ENCODE measurements at places on chromosomes 5 and 9.

- no peak for DNase-seq
Measured at GRCh38 chr5:156271569-156271968, 55.4 kb upstream of the SGCD start.

DNA sequence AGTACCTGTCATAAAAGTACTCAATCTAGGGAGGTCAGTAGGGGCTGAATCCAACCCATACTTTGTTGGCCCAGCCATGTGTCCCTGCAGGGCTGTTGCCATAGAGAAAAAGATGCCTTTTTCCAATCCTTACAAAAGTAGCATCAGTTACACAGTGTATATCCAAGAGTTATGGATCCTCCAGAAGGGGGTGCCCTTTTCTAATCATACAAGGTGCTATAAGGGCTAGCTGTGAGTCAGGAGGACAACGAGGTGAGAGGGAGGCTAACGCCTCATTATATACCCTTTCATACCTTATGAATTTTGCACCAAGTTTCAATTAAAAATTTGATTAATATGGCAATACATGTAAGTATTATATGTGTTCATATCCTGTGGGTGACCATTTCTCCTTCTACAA, 4.8 kb downstream of the KIAA0825 start:
- no peak for DNase-seq

DNA sequence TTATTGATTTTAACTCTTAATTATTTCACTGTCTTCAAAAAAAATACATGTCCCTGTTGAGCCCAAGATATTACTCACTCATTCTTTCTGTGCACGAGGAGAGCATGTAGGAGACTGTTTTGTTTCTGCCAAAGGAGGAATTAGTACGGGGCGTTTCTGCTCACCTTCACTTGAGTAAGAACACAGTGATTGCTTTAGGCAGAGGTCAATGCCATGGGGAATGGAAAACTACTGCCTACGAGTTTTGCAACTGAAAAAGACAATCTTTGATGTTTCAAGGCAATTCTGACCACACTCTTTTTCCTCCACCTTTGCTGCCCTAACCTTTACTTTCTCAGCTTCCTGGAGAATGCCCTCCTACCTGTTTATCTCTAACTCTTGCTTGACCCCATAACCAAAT, 109.4 kb downstream of the CCDC192 start:
- no peak for DNase-seq

- no peak for DNase-seq
Measured at GRCh38 chr9:109478051-109478563, 20.0 kb downstream of the PTPN3 start.

DNA sequence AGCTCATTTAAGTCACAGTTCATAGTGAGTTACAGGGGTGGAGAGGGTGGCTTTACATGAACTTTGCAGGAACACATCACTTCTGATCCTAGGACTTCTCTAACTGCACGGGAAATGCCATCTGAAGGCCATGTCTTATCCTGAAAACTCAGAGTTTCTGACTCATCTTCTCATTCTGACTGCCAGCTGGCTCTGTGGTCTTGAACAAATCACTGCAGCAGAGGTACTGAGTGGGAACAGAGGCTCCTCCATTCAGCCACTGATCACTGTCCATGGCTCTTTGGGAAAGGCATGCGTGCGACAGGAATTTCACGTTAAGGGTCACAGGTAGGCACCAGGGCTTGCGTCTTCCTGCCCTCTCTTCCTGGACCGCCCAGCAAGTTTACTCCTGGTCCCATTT, 114.6 kb upstream of the LRRTM2 start:
- DNase-seq = no peak

- DNase-seq = no peak
Measured at GRCh38 chr5:8577792-8578191, 708.8 kb downstream of the MTRR start.

DNA sequence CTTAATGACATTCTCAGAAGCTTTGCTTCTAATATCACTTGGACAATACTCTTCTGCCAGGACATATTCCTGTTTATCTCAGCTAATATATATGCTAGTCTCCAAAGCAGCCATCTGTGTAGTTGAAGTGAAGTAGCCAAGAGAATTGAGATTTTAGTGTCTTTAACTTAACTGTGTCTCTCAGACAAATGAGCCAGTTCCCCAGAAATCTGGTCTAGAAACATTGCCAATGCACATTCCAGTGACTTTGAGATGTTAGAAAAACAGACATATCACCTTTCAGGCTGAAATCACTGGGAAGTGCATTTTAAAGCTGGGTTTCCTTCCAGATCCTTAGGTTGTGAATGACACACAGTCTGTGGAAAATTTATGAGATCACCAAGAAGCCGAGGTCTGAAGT, 114.6 kb downstream of the MTX3 start:
- DNase-seq = no peak

DNA sequence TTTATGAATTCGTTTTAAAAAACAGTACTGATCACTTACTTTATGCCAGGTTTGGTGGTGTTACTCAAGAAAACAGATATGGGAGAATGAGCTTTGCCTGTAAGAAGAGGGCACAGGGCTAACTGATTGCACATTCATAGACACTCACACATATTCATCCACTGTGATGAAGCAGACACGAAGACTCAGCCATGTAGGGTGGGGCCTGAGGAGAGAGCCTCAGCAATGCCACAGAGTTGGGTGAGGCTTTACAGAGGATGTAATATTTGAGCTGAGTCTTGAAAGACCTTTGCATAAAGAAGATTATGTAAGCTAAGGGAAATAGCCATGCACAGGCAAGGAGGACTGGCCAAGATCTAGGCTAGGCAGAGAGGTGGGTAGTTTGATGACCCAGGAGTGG, 472.8 kb downstream of the PSAT1 start:
- no peak for DNase-seq

GRCh38 chr5:96785326-96786109, 22.2 kb downstream of the ERAP1 start:
- no peak for DNase-seq

DNA sequence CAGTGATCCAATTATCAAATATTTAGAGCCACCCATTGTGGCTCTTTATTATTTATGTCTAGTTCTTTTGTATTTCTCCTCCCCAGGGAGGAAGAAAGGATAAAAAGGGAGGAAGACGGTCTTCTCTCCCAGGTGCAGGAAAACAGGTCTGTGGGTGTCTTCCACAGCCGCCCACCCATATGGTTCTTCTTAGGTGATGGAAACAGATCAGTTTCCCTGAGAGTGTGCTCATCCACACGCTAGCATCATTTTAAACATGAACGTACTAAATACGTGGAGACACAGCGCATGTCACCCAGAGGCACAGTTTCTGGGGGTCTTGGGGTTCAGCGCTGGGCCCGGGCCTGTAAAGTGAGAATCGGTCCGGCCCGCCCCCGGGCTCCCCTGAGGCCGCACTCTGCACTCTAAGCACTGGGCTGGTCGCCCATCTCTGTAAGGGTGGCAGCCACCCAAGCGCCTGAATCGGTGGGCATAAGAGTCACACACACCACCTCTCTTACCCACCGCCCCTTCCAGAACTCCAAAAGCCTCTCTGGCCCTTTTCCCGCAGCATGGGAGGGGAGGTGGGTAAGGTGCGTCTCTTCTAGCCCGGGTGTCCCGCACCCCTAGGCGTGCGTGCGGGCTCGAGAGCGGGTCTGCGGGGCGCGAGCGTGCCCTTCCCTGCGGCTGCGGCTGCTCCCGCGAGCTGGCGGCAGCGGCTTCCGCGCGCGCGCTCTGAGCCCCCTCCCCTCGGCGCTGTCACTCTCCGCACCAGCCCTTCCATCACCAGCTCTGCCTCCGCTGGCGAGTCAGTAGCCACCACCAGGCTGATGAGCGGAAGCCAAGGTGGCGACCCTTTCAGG, 1.3 kb downstream of the PTCH1 start:
- no peak for DNase-seq

- DNase-seq = no peak
Measured at GRCh38 chr5:96431376-96432187, 1.5 kb downstream of the PCSK1 start.

GRCh38 chr9:89817151-89817950, 212.5 kb downstream of the GADD45G start:
- no peak for DNase-seq

Measured in left forelimb (tissue), 1 donor.